NK-92 treated with Interleukin-12 subunit alpha and Interleukin-12 subunit beta, amount 100 ng/mL, for 24 hours (cell line): ENCODE measurements at places on chromosomes 5 and 9.

DNA sequence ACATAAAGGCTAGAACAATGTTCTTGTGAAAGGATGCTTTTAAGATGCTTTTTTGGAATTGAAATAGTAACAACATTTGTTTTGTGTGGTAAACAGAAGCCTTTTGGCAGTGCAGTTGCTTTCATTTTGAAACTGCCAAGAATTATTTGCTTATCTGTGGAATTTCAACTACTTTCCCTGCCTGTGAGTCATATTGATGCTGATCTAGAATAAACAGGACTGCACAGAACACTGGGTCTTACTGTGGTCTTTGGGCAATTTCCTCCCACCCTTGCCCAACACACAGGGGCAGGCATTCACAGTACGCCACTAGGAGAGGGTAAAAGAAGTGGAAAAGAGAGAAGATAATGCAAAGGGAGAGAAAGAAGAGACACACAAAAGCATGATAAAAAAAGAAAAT, 483.7 kb downstream of the ELAVL2 start:
- no peak for DNase-seq

- DNase-seq = no peak
Measured at GRCh38 chr5:83034528-83035207, 42.5 kb downstream of the TMEM167A start.

DNA sequence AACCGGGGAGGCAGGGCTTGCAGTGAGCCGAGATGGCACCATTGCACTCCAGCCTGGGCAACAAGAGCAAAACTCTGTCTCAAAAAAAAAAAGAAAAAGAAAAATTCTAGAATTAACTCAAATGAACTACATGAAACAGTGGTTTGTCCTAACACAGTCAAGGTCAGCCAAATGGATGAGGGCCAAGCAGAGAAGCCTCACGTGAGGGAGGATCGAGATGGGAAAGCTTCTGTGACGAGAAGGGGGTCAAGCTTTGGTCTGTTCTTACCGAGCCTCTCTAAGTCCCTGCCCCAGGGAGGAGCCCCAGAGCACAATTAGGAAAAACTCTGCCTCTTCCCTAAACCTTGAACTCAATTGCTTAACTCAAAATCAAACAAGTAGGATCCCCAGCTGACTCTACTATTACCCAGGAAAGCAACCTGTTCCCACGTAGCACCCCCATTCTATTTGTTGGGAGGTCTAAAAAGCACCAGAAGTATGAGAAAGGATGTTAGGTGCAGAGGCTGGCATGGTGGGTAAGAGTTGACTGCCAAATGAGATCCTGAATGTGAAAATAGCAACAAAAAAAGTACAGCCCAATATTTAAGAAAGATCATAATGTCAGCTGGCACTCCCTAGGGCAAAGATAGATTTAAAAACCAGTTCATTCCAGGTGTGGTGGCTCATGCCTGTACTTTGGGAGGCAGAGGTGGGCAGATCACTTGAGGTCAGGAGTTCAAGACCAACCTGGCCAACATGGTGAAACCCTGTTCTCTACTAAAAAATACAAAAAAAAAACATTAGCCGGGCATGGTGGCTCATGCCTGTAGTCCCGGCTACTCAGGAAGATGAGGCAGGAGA, 7.2 kb downstream of the ALDH7A1 start:
- no peak for DNase-seq

DNA sequence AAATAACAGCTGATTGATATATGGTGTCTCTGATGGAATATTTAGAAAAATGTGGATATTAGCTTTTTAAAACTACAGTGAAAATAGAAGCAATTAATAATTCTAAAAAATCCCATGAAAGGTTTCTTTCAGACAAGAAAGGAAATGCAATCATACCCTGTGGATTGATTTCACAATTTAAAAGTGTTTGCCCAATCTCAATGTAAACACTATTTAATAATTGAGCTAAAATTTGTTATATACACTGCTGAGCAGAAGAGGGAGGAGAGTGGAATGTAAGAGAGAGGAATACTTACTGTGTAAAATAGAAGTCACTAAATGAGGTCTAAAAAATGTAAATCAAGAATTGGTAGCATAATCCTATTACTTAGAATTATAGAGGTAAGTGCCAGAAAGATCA, 76.9 kb downstream of the FEM1C start:
- DNase-seq = no peak

DNA sequence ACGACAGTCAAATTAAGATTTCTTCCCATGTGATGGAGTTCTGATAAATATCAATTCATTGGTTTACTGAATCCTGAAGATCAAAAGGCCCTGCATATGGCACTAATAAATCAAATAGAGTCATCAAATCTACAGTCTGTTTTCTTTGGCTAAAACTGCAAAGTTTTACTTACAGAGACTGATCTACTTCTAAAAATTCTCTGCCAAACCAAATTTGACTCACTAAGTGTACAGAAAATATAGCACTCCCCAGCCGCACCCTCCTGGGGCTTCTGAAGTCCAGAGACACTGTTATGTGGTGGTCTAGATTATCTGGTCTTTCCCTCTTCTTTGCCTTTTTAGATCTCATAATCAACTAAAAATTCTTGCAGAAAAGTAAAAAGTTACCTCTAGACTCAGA, 237.7 kb downstream of the MLLT3 start:
- no peak for DNase-seq
